ENCODE measurements at places on chromosomes 4 and X. TPM values are rescaled to one million over a fixed set of nuclear protein-coding genes. Genes with fewer than 3 reads are reported as not detected.

GRCh38 chrX:132918523-132918922, 39.9 kb downstream of the HS6ST2 start:
- no peaks in the 10 kb centered on the region for H3K4me1 ChIP-seq
- no peak for DNase-seq
- peaks cover 1% of the 10 kb centered on the region for H3K27me3 ChIP-seq
- H3K36me3 ChIP-seq: no peaks in the 10 kb centered on the region
- H3K27ac ChIP-seq: no peak overlapping the region

- no peak overlapping the region for H3K27ac ChIP-seq
- peaks cover 7% of the 10 kb centered on the region for H3K27me3 ChIP-seq
- H3K36me3 ChIP-seq: peaks cover 19% of the 10 kb centered on the region
- H3K4me3 ChIP-seq: no peak overlapping the region
- peaks cover 4% of the 10 kb centered on the region for H3K4me1 ChIP-seq
Measured at GRCh38 chr4:148071009-148071408, 339.1 kb downstream of the ARHGAP10 start.

MXRA5 gene
- total RNA-seq: 0.25 TPM

- H3K36me3 ChIP-seq: peaks cover 5% of the 10 kb centered on the region
- no peak overlapping the region for H3K4me3 ChIP-seq
- no peak overlapping the region for H3K27ac ChIP-seq
Measured at GRCh38 chrX:130669233-130669632, 233.8 kb downstream of the ENOX2 start.

- no peaks in the 10 kb centered on the region for H3K27me3 ChIP-seq
- H3K27ac ChIP-seq: no peak overlapping the region
- DNase-seq: no peak
- H3K4me3 ChIP-seq: no peak overlapping the region
Measured at GRCh38 chr4:18859468-18859867, 837.9 kb upstream of the LCORL start.

- H3K27ac ChIP-seq: peak overlapping the region; percentile 1
- peaks cover 2% of the 10 kb centered on the region for H3K27me3 ChIP-seq
- peaks cover 17% of the 10 kb centered on the region for H3K4me1 ChIP-seq
Measured at GRCh38 chr4:17494258-17495190, 17.4 kb downstream of the QDPR start.

DNA sequence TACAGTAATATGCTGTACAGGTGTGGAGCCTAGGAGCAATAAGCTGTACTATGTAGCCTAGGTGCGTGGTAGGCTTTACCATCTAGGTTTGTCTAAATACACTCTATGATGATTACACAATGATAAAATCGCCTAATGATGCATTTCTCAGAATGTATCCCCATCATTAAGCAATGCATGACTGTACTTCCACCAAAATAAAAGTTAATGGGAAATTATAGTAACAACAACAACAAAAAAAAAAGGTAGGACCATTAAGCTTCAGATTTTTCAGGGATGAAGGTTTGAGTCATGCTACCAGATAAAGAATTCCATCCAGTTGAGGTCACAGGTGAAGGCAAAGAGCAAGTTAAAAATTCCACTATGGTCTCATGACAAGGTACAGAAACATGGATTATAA, 68.2 kb downstream of the MAGEA10 start:
- no peak overlapping the region for H3K27ac ChIP-seq
- no peak overlapping the region for H3K4me3 ChIP-seq
- H3K27me3 ChIP-seq: no peaks in the 10 kb centered on the region
- no peaks in the 10 kb centered on the region for H3K4me1 ChIP-seq

TMPRSS11B gene
- not detected for total RNA-seq

DNA sequence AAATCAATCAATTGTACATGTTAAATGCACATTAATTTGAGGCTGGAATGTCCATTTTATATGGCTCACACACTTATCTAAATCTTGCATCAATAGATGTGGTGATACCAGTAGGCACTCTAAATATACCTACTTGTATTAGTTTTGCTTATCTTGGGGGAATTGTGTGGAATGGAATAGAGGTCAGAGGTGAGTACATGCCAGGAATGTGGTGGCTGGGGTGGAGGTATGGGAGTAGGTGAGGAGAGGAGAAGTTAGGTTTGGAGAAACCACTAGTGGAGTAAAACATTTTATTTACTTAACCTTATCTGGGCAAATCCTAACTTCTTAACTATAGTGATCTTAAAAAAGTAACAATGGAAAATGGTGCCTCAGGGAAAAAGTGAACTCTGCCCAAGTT, 163.1 kb downstream of the ATG4A start:
- no peaks in the 10 kb centered on the region for H3K4me1 ChIP-seq
- H3K4me3 ChIP-seq: no peak overlapping the region
- DNase-seq: no peak
- no peak overlapping the region for H3K27ac ChIP-seq
- H3K36me3 ChIP-seq: no peaks in the 10 kb centered on the region

DNA sequence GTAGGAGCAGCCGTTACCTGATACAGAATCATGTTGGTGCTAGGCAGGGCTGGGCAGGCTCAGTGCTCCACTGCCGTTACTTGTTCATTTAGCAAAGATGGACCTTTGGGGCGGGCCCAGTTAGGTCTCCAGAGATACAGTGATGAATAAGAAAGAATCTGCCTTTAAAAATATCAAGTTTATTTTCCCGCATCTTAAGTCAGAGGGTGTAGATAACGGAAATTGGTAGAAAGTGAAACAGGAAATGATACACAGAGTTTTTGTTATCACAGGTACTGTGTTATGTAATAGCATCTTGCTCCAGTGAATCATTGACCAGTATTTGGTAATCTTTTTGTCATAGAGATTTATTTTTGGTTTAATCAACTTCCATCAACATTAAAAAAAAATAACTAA, 5.5 kb downstream of the TMEM131L start:
- H3K27ac ChIP-seq: no peak overlapping the region
- peaks cover 5% of the 10 kb centered on the region for H3K27me3 ChIP-seq
- H3K4me1 ChIP-seq: peaks cover 15% of the 10 kb centered on the region

DNA sequence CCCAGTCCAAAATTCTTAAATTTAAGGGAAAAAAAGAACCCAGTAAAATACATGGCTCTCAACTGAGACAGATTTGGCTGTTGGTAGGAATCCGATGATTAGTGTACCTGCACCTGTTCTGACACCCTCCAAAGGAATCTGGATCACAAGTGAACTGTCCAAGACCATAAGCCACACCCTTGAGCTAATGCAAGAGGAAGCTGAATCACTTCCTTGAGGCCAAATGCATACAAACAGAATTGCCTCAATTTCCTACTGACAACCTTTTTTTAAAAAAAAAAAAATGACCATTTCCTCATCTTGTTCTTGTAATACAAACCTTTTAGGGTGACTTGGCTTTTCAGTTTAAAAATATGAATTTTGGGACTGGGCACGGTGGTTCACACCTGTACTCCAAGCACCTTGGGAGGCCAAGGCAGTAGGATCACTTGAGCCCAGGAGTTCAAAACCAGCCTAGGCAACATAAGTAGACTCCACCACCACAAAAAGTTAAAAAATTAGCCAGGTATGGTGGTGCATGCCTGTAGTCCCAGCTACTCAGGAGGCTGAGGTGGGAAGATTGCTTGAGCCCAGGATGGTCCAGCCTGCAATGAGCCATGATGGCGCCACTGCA, 10.7 kb upstream of the FBXL5 start:
- H3K4me1 ChIP-seq: no peaks in the 10 kb centered on the region
- no peaks in the 10 kb centered on the region for H3K27me3 ChIP-seq

DNA sequence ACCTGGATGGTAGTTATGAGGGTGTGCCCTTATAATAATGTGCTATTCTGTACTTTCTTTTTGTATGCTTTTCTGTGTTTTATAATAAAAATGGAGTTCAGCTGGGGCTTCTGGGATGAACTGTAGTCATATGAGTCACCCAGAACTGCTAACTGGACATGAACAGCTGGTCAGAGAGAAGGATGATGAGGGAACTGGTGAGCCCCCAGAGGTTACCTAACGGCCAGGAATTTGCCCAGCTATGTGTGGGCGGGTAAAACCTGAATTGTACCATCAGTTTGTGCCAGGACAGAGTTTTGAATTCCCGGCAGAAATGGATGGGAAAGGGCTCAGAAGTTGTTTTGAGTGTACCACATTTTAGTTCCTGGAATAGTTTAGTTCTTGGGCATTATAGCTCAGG, 138.0 kb upstream of the USP9X start:
- no peaks in the 10 kb centered on the region for H3K27me3 ChIP-seq
- H3K4me3 ChIP-seq: no peak overlapping the region
- DNase-seq: no peak
- H3K36me3 ChIP-seq: peaks cover 7% of the 10 kb centered on the region
- H3K27ac ChIP-seq: no peak overlapping the region

- peaks cover 8% of the 10 kb centered on the region for H3K36me3 ChIP-seq
- DNase-seq: no peak
- no peaks in the 10 kb centered on the region for H3K27me3 ChIP-seq
- H3K27ac ChIP-seq: no peak overlapping the region
- H3K4me1 ChIP-seq: peaks cover 11% of the 10 kb centered on the region
Measured at GRCh38 chrX:2548711-2549423, 48.1 kb upstream of the DHRSX start.

Data from glutamatergic neuron (in vitro differentiated cells).